ENCODE measurements at places on chromosomes 1 and 21. TPM values are rescaled to one million over a fixed set of nuclear protein-coding genes. Genes with fewer than 3 reads are reported as not detected.

Gene GNAT2
- not detected for polyA plus RNA-seq

Gene APOBEC4
- not detected for polyA plus RNA-seq

Gene KAZN
- not detected for polyA plus RNA-seq

Gene LCE2B
- polyA plus RNA-seq: not detected

Gene TAF13
- polyA plus RNA-seq: 2.7 TPM

Gene EVA1B
- not detected for polyA plus RNA-seq

Gene SPRR1B
- polyA plus RNA-seq: not detected

Gene NOS1AP
- polyA plus RNA-seq: not detected

Gene HLX
- polyA plus RNA-seq: 10.6 TPM

Gene AMIGO1
- 0.88 TPM for polyA plus RNA-seq

Gene ESRRG
- 0.43 TPM for polyA plus RNA-seq

Gene CYP4A22
- polyA plus RNA-seq: not detected

Gene KLF17
- polyA plus RNA-seq: not detected

Gene SEC16B
- polyA plus RNA-seq: not detected

Gene LAX1
- 46.8 TPM for polyA plus RNA-seq

Gene BEST4
- polyA plus RNA-seq: 0.94 TPM

Gene FCRL4
- 0.06 TPM for polyA plus RNA-seq

Gene HSD3B1
- polyA plus RNA-seq: not detected

Gene LYSMD1
- polyA plus RNA-seq: 0.69 TPM

Gene FAM72C
- polyA plus RNA-seq: not detected

Gene CLCA4
- polyA plus RNA-seq: 0.16 TPM

Gene THEM5
- polyA plus RNA-seq: not detected

Gene ZNF593
- polyA plus RNA-seq: 43.7 TPM

Gene FCMR
- 1,091 TPM for polyA plus RNA-seq

Gene SPRR5
- not detected for polyA plus RNA-seq

Gene CD1B
- polyA plus RNA-seq: not detected

Gene PTPRC
- polyA plus RNA-seq: 744 TPM

Data from IgD-negative memory B cell (primary cell).